ENCODE measurements at places on chromosomes 1 and 21. TPM values are rescaled to one million over a fixed set of nuclear protein-coding genes. Genes with fewer than 3 reads are reported as not detected.

CLDN19 gene
- total RNA-seq, result not detected

C8B gene
- total RNA-seq, result not detected

OR2L5 gene
- total RNA-seq, result not detected

RAB3B gene
- 17.9 TPM for total RNA-seq

PLA2G2C gene
- total RNA-seq, result not detected

DENND2D gene
- 13.3 TPM for total RNA-seq

BRINP2 gene
- total RNA-seq, result 0.21 TPM

TPTE gene
- total RNA-seq, result not detected

MAP3K21 gene
- 10.2 TPM for total RNA-seq

LRRC53 gene
- total RNA-seq, result not detected

VANGL2 gene
- 8.0 TPM for total RNA-seq

BARHL2 gene
- not detected for total RNA-seq

FTCD gene
- total RNA-seq, result not detected

S100A7 gene
- 0.37 TPM for total RNA-seq

DHDDS gene
- 38.0 TPM for total RNA-seq

NUF2 gene
- total RNA-seq, result 30.0 TPM

CNR2 gene
- total RNA-seq, result not detected

CXADR gene
- total RNA-seq, result 18.3 TPM

LCK gene
- 1.1 TPM for total RNA-seq

FAM72C gene
- total RNA-seq, result 2.9 TPM

UMODL1 gene
- total RNA-seq, result not detected

KRTAP20-3 gene
- total RNA-seq, result not detected

ZNF683 gene
- not detected for total RNA-seq

CNN3 gene
- total RNA-seq, result 177 TPM

UQCRHL gene
- total RNA-seq, result 3.2 TPM

All from foreskin keratinocyte (primary cell).